ENCODE measurements at places on chromosomes 4 and X.

DNA sequence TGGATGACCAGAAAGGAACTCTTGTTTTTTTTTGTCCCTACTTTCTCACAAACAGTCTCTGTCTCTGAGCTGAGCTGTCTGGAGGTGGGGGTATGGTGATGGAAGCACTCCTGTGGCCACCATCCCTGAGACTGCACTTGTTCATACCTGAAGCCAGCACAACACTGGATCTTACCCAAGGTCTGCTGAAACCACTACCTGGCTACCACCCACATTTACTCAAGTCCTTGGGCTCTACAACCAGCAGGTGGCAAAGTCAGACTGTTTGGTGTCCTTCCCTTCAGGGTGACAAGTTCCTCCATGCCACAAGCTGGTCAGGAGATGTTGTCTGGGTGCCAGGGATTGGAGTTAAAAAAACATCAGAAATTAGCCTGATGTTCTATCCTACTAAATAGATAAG is 89.7 kb downstream of the NEXMIF start:
- no peak for DNase-seq

DNA sequence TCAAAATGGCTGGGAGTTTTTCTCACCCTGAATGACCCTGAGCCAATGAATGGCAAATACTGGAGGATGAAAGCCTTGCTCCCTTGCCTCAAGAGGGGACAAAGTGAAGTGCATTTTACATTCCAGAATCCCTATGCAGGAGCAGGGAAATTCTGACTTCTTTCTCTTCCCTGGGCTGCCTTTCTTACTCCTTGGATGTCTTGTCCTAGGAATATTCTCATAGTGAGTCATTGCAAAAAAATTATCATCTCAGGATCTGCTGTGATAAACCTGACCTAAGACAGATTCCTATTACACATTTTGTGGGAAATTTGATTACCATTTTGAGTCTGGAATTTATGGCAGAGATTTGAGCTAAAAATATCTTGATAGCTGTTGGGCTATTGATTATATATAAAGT is 199.9 kb downstream of the TMA16 start:
- DNase-seq = no peak

DNA sequence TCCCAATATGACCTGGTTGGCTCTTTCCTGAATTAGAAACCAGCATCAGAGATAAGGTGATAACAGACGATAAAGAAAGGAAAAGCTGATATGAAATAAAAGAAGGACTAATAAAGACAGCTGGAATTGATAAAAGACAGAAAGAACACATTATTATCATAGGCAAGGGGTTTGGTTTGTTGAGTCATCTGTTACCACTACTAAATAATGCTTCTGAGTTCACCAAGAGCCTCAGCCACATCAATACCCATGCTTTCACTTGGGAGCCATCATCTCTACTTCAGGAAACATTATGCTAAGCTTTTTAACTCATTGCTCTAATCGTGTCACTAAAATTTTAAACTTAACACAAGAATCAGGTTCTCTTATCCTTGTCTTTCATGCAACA is 27.6 kb downstream of the ANXA5 start:
- DNase-seq = no peak

DNA sequence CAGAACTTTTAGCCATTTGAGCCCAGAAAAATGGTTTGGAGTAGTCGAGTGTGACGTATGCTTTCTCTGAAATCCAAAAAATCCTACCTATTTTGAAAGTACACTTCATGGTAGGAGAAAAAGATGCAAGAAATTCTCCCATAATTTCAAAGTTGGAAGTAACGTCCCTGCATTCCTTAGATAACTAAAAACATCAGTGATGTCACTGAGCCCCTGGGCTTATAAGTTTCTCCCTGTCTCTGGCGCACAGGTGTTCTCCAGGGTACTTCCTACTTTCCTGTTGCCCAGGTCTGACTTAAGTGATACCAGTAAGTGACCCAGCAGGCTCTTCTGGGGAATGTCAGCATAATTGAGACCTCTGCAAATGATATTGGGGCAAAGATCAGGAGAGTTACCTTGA is 90.5 kb upstream of the WDR1 start:
- DNase-seq = no peak

DNA sequence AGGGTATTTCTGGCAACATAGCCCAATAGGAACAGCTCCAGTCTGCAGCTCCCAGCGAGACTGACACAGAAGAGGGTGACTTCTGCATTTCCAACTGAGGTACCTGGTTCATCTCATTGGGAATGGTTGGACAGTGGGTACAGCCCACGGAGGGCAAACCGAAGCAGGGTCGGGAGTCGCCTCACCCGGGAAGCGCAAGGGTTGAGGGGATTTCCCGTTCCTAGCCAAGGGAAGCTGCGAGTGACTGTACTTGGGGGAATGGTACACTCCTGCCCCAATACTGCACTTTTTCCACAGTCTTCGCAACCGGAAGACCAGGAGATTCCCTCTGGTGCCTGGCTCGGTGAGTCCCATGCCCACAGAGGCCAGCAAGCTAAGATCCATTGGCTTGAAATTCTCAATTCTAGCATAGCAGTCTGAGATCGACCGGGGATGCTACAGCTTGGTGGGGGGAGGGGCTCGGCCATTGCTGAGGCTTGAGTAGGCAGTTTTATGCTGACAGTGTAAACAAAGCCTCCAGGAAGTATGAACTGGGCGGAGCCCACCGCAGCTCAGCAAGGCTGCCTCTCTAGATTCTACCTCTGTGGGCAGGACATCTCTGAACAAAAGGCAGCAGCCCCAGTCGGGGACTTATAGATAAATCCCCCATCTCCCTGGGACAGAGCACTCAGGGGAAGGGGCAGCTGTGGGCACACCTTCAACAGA is 14.0 kb upstream of the ADAD1 start:
- DNase-seq = no peak

DNA sequence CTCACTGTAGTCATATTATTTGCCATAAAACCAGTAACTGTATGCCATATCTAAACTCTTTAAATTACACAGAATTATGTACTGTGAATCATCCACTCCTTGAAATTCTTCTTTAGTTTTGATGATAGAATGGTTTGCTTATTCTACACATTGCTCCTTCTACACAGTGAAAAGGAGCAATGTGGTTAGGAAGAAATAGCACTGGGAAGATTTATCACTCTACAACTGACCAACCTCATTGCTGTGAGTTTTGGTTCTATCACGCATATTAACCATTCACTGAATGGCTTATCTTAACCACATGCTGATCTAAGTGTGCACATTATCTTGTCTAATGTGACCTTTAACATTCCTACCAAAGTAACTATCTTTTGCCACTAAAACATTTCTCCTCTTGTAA is 415.7 kb upstream of the NDST4 start:
- DNase-seq = no peak

- no peak for DNase-seq
These were observed 21.2 kb downstream of the USP53 start for GRCh38 chr4:119233750-119234149.

- DNase-seq = no peak
These were observed 41.6 kb downstream of the NPNT start for GRCh38 chr4:105936901-105937300.

GRCh38 chr4:148192526-148192925 is 249.7 kb downstream of the NR3C2 start:
- DNase-seq = no peak

DNA sequence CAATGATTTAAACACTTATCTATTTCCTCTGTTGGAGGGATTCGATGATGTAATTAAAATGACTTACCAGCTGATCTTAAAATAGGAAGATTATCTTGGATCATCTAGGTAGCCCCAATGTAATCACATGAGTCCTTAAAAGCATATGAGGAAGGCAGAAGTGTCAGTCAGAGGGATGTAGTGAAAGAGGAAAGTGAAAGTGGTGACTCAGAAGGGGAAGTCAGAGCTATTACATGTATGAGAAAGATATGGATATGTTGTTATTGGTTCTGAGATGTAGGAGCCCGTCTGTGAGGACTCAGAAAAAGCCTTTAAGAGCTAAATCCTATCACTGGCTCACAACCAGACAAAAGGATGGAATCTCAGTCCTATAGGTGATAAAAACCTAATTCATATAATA is 456.4 kb downstream of the DACH2 start:
- DNase-seq = no peak

DNA sequence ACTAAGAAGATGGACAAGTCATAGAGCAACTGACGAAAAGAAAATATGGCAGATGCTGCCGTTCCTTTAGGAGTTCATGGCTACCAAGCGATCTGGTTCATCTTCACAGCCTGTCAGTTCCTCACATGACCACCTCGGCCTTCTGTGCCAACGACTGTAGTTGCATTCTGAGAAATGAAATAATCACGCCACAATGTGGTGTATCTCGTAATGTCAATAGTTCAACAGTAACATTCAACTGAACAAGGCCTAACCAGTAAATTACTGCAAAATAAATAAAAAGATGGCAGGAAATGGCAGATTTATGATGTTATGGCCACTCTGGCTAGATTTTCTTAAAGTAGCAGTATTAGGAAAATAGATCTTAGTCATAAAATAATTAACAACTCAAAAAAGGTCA is 4.4 kb downstream of the GPRIN3 start:
- DNase-seq = no peak

DNA sequence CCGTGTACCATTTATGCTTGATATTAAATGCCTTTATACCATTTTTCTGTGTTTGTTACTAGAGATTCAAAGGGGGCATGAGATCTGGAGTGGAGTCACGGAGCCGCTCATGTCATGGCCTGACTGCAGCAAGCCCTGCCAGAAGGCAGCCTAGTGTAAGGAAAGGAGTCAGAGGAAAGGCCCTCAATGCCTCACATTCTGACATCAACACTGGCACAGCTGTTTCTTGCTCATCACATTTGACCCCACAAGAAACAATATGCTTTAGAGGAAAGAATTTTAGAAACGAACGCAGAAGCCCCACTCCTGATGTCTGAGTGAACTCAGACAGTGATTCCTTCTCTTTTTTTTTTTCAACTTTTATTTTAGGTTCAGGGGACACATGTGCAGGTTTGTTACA is 322.4 kb upstream of the CPEB2 start:
- no peak for DNase-seq

DNA sequence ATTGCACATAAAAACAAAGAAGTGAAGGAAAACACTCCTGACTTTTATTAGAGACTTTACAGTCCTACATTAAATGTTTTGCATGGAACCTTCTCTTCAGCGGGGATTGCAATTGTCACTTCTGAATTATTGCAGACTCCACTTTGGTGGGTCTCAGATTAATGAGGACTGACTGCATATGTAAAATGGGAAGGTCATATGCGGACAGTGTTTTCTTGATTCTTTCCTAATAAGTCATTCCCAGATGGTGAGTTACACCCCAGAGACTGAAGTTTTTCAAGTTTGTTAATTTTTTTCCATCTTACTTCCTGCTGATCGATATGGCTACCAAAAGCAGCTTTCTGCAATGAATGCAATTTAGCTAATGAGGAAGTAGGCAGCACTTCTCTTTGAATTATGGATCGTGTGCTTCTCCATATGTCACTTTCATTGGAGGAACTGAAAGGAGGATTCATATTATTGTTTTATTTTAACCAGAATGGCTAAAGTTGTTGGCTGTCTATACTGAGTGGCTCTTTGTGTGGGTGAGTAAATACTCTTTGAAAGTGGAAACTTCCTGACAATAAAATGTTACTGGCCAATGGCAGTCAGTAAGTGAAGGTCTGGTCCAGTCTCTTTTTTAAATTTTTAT is 119.3 kb upstream of the CLNK start:
- DNase-seq = no peak

All from nucleus accumbens (tissue), 56 donors.